Stimulated activated CD8-positive, alpha-beta memory T cell treated with anti-CD3 and anti-CD28 coated beads, Interleukin-7, amount 100 ng/mL, for 24 hours (primary cell): ENCODE measurements at places on chromosomes 1 and 21.

- no peak for DNase-seq
Measured at GRCh38 chr1:26349188-26349876, 4.6 kb downstream of the CRYBG2 start.

DNA sequence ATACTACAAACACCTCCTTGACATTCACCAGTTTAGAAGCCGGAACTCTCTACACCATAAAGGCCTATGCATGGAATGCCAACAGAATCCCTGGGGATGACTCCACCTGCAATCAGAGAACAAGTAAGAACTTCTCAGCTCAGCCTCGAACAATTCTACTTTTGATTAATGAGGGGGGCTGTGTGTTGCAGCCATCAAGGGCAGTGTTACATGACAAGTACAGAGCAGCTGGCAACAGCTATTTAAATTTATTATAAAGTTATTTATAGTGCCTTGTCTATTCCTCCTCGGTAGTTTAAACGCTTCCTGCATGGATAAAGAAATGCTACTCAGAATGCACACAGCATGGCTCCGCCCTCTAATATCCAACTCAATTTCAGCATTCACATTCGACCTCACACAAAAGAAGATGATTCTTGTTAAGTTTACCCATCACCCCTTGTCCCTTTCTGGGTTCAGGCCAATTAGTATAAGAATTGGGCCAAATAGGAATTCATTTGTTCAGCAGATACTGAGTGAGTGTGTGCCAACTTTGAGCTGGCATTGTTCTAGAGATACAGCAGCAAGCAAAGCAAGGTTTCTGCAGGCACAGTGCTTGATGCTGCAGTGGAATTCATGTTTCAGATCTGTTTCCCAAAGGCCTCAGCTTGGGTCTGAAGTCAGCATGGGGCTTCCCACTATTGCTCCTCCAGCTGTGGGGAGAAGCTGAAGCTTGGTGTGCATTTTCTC is 6.4 kb downstream of the FNDC7 start:
- DNase-seq: no peak

GRCh38 chr21:28543975-28544374 is 448.7 kb downstream of the LTN1 start:
- no peak for DNase-seq

DNA sequence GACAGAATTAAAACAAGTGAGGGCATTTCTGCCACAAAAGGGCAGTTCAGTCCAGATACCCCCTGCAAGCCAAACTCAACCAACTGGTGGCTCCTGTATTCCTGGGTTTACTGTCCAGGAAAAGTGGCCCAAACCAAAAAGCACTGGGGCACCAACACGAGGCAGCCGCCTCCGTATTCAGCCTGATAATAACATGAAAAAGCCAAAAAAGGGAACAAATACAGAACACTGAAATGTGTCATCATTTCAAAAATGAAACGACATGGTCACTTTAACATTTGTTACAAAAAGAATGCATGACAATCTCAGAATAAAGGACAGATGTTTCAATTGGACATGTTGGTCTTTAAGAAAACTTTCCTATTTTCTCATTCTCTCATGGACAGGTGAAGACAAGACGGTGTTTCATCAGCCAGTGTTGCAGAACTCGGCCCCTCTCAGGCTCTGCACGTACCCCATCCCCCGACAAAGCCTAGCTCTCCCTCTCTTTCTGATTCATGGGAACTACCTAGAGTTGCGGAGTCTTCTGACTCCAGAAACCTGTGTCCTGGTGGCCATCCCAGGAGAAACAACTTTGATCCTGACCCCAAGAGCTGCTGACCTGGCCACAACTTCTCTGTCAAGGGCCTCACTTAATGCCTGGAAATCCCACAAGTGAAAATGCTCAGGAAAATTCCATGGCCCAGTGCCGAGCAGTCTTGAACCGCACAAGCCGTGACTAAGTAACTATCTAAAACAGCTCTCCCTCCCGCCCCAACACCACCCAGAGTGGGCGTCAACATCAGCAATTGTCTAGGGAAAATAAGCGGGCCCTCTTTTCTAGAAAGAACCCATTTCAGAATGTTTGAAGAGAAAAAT is 27.1 kb downstream of the ZBTB17 start:
- DNase-seq: no peak

DNA sequence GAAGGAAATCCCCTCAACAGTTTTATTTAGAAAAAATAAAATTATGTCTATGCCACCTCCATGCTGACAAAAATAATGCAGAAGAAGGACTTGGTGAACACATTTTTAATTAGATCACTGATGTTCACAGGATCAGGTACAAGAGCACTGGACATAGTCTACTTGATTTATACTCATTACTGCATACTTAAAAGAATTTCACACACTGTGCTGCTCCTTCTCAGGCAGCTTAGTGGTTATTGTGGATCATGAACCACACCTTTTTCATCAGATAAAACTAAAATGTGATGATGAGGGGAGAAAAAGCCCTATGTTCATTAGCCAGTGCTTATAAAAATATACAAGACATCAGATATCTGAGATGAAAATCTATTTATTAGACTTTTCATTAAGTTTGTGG is 103.3 kb upstream of the DPH5 start:
- no peak for DNase-seq
